ENCODE measurements at places on chromosomes 4 and X.

DNA sequence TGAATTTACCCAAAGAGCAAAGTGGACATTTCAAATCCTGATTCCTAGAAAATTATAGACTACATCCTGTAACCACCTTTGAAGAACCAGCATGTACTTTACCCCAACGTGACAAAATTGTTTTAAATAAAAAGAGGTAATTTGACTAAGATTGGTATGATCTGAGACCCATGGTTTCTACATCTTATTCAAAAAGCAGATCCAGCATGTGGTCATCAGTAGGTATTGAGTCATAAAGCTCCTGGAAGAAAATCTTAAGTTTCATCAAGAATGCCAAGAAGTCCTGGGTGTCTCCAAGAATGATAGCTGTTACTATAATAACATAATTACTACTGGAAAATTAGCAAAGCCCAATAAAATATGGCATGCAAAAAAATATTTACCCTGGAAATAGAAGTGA, 61.8 kb downstream of the NFKB1 start:
- DNase-seq: no peak

DNA sequence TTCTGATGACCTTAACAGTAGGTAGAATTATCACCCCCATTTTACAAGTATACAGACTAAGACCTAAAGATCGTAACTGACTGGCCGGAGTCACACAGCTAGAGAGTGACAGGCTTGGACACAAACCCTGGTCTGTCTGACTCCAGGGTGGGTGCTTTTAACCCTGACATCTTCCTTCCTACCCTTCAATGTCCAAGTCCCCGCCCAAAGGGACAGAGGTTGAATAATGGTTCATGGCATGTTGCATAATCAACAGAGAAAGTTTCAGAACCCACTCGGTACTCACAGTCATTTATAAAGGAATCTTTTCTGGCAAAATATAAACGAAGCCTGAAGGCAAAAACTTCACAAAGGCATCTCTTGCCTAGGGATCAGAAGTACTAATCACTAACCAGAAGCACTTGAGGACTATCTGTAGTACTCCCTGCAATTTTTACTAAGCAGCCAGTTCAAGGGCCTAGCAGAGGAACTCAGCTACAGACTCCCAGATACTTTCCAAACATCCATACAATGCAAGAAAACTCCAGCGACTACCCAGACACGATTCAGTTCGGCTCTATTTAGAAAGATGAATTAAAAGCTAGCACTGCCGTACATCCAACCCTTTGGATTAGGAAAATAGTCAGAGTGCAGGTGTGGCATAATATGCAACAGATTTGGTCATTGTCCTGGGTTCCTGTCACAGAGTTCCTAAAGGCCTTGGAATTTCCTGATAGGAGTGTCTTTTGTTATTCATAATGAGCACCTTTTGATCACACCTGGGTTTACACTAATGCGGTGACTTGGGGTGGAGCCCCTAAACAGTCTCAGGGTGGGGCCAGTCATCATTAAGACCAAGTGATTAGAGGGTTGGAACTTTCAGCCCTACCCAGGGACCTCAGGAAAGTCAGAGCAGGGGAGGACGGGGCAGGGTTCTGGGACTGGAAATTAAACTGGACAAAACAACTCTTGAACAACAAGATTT, 44.0 kb downstream of the RELL1 start:
- no peak for DNase-seq

- no peak for DNase-seq
These were observed 144.6 kb upstream of the MAP3K15 start for GRCh38 chrX:19659929-19660328.

DNA sequence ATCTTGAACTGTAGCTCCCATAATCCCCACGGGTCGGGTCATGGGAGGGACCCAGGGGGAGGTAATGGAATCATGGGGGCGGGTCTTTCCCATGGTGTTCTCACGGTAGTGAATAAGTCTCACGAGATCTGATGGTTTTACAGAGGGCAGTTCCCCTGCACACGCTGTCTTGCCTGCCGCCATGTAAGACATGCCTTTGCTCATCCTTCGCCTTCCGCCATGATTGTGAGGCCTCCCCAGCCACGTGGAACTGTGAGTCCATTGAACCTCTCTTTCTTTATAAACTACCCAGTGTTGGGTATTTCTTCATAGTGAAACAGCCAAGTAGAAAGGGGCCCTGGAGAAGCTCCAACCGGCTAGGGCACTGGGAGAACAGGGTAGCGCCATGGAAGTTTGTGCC, 12.3 kb downstream of the CTAG1A start:
- no peak for DNase-seq

DNA sequence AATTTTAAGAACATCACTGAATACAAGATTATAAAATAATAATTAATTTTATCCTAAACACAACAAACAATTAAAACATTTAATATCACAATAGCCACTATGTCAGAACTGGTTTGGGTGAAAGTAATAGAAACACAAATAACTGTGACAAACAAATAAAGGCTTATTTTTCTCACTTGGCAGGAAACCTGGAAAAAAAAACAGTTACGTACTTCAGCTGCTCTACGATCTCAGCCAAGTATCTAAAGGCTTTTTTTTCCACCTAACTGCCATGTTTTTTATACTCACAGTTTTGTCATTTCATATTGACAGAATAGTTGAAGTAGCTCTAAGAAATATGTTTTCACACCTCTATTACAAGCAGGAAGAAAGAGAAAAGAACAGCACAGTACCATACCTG, 284.8 kb upstream of the INTU start:
- DNase-seq: peak; percentile 12

DNA sequence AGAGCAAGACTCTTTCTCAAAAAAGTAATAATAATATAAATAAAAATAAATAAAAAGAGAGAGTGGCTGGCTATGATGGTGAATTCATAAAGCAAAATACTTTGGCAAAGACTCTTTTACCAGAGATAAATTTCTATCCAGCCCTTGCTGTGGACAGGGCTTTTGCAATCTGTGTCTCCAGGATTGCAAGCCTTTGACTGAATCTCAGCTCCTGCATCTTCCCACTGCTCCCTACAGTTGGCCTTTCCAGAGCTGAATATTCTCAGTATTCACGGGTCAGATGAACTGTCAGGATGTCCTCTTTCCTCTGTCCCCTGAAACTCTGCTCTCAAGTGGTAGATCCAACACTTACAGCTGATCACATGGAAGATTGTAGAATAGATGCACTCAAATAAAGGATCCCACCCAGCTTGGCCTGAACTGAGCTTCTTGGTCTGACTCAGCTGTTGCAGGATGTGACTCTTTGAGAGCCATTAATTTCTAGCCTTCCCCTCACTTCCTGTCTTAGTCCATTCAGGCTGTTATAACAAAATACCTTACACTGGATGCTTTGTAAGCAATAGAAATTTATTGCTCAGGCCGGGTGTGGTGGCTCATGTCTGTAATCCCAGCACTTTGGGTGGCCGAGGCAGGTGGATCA, 123.4 kb upstream of the GUCY1A1 start:
- DNase-seq: no peak

Measured in NCI-H446 treated with DMSO at 0.1 percent for 48 hours (cell line).